ENCODE measurements at places on chromosomes 7 and 10.
A peak's percentile ranks its signal among the peaks of the same experiment; 100 is the strongest.

DNA sequence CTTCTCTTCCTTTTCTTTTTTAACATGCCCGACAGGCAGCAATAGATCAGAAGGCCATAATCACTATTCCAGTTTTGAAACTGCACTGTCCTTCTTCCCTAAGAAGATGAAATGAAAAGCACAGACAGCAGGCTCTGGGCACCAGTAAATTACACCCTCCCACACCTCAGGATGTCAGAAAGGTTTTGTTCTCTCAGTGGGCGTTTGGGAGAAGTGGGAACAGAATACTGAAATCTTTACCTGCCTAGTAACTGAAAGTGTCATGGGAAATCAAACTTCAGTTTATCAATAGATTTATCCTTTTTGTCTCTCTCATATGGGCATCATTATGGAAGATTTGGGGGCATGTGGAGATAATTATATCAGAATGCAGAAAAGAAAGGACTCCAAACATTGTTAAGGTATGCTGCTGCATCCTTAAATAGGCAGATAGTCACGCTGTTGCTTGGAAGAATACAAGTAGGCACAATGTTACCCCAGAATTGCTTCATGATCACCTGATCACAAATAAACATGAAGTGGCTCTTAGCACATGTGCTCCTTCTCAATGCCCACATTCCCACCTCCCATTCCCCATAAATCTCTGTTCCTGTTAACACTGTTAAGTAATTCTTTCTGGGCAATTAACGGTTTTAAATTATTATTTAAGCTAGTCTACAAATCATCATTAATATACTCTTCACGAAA lies 113.3 kb downstream of the DOCK4 start:
- no peak for DNase-seq

- peak; percentile 29 for DNase-seq
These were observed 21.3 kb downstream of the TMEM176B start for GRCh38 chr7:150778738-150779301.

DNA sequence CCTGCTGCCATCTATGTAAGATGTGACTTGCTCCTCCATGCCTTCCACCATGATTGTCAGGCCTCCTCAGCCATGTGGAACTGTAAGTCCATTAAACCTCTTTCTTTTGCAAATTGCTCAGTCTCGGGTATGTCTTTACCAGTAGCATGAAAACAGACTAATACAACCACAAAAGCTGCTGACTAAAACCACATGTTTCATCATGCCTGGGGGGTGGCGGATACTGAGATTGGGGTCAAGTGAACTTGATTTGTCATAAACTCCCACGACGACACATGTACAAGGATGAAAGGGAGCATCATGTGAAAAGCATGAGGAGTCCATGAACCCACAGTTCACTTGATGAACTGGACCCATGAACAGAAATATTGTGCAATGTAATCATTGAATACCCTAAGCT lies 134.9 kb upstream of the ANK3 start:
- DNase-seq: no peak

DNA sequence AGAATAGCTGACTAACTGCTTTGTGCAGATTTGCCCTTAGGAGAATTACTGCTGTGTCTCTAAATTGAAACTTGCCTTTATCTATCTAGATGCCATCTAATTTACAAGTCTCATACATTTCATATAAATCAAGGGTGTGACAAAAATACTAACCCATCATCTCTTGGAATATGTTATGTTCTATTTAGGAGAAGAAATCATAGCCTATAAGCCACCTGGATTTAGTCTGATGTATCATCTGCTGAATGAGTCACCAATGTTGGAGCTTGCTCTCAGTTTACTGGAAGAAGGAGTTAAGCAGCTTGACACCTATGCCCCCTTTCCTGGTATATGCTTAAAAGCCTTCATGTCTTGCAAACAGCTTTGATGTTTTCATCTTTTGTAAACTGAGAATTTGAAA lies 43.5 kb downstream of the NUP205 start:
- no peak for DNase-seq

DNA sequence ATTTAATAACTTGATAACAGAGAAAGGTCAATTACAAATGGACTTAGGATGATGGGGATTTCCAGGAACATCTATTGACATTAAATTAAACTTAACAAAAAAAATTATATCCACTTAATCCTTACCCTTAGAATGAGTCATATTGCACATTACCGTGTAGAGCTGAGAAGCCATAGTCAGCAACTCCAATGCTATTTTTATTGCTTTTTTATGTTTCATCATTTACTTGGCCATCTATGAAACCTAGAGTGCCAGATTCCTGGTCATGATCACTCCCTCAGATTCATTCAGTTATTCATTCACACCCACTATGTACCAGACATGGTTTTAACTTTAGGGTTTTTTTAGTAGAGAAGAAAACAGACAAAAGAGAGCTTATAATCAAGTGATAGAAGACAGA lies 1180.4 kb downstream of the CNTNAP2 start:
- DNase-seq: no peak
